Stomach (tissue), 19 donors: ENCODE measurements at places on chromosomes 7 and 10. TPM values are rescaled to one million over a fixed set of nuclear protein-coding genes. Genes with fewer than 3 reads are reported as not detected.

GRCh38 chr10:78029269-78030226 is at the start of gene POLR3A:
Gene POLR3A (minus strand): TSS chr10:78029515. CDS start chr10:78029407, 108 bp downstream.
- DNase-seq, result peak; percentile 99
- peak within 1 kb of the TSS; percentile 84 for H3K4me3 ChIP-seq
- peaks cover 18% of the 10 kb centered on the region for H3K36me3 ChIP-seq
- H3K27ac ChIP-seq, result peak within 1 kb of the TSS; percentile 87
- H3K4me1 ChIP-seq, result peaks cover 44% of the 10 kb centered on the region

- no peaks in the 10 kb centered on the region for H3K36me3 ChIP-seq
- no peak for DNase-seq
- no peak overlapping the region for H3K27ac ChIP-seq
- H3K4me3 ChIP-seq, result no peak overlapping the region
- H3K27me3 ChIP-seq, result no peaks in the 10 kb centered on the region
- H3K4me1 ChIP-seq, result no peaks in the 10 kb centered on the region
These were observed 131.7 kb downstream of the ZMYND11 start for GRCh38 chr10:266974-267425.

ICA1 gene
- total RNA-seq, result 95.6 TPM

MAGI2 gene
- total RNA-seq, result 11.1 TPM

MACC1 gene
- not detected for total RNA-seq

CLDN3 gene
- total RNA-seq, result 1.8 TPM

POMZP3 gene
- total RNA-seq, result 11.9 TPM

GRCh38 chr10:48254750-48255512 is 19.6 kb downstream of the FRMPD2 start:
- no peak overlapping the region for H3K27ac ChIP-seq
- DNase-seq, result no peak
- H3K4me1 ChIP-seq, result peaks cover 10% of the 10 kb centered on the region
- H3K36me3 ChIP-seq, result no peaks in the 10 kb centered on the region
- H3K4me3 ChIP-seq, result no peak overlapping the region

FKBP6 gene
- total RNA-seq, result not detected

ITGA8 gene
- 54.5 TPM for total RNA-seq

GRCh38 chr10:21100190-21100589 is 203.1 kb upstream of the NEBL start:
- H3K27ac ChIP-seq, result no peak overlapping the region
- peak; percentile 24 for DNase-seq
- H3K4me3 ChIP-seq, result no peak overlapping the region

- H3K27ac ChIP-seq, result peak overlapping the region; percentile 28
- no peak overlapping the region for H3K4me3 ChIP-seq
- no peaks in the 10 kb centered on the region for H3K27me3 ChIP-seq
- no peaks in the 10 kb centered on the region for H3K36me3 ChIP-seq
- no peaks in the 10 kb centered on the region for H3K4me1 ChIP-seq
These were observed 739.7 kb downstream of the PARD3 start for GRCh38 chr10:34075254-34075926.

DNA sequence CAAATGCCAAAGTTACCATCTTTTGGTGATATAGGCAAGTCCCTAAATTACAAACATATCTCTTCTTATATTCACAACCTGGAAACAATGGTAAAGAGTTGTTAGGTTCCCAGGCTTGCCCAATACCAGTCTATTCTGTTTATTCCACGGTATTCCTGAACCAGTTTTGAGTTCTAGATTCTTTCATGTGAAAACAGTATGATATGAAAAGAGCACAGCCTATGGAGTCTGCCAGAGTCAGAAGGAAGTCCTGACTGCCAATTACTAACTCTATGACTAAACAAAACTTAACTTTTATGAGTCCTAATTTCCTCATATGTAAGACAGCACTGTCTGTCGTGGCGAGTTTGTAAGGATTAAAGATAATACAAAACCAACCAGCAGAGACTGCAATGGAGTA is 5.6 kb downstream of the ABI1 start:
- no peak overlapping the region for H3K27ac ChIP-seq
- H3K36me3 ChIP-seq, result no peaks in the 10 kb centered on the region
- peaks cover 74% of the 10 kb centered on the region for H3K4me1 ChIP-seq
- H3K4me3 ChIP-seq, result no peak overlapping the region
- DNase-seq, result no peak

- H3K27me3 ChIP-seq, result no peaks in the 10 kb centered on the region
- peaks cover 11% of the 10 kb centered on the region for H3K4me1 ChIP-seq
- H3K4me3 ChIP-seq, result no peak overlapping the region
- no peak overlapping the region for H3K27ac ChIP-seq
- no peaks in the 10 kb centered on the region for H3K36me3 ChIP-seq
- DNase-seq, result no peak
These were observed 286.1 kb upstream of the KLF6 start for GRCh38 chr10:4070921-4071660.

DNA sequence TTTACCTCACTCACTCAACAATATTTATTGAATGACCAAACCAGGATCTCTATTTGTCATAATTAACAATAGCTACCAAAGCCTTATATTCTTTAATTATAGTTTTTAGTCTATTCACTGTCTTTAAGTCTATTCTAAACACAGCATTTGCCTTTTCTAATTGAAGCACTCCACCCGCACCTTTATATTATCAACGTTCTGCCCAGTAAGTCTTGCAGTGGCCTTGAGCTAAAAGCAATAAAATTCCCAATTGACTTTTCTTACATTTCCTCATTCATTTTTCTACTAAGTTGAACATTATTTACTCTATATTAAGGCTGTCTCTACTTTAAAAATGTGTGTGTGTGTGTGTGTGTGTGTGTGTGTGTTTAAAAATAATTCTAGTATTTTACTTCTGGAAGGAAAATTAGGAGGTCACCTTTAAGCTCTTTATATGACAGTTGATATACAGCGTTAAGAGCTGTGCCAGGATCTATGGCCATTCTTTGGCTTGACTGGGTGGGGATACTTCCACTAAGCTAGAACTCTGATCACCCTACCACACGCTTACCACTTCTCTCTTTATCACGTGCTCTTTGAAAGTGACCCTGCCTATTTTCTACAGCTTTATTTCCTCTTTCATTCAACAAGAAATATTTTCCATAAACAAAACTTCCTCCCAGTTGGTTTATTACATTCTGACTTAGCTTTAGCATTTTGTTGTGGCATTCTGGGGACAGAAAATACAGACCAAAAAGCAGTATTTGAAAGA is 8.8 kb downstream of the PAPSS2 start:
- peaks cover 6% of the 10 kb centered on the region for H3K36me3 ChIP-seq
- H3K27me3 ChIP-seq, result no peaks in the 10 kb centered on the region
- no peaks in the 10 kb centered on the region for H3K4me1 ChIP-seq

CCAR1 gene
- 143 TPM for total RNA-seq

PNLIPRP3 gene
- total RNA-seq, result 1.3 TPM

DNA sequence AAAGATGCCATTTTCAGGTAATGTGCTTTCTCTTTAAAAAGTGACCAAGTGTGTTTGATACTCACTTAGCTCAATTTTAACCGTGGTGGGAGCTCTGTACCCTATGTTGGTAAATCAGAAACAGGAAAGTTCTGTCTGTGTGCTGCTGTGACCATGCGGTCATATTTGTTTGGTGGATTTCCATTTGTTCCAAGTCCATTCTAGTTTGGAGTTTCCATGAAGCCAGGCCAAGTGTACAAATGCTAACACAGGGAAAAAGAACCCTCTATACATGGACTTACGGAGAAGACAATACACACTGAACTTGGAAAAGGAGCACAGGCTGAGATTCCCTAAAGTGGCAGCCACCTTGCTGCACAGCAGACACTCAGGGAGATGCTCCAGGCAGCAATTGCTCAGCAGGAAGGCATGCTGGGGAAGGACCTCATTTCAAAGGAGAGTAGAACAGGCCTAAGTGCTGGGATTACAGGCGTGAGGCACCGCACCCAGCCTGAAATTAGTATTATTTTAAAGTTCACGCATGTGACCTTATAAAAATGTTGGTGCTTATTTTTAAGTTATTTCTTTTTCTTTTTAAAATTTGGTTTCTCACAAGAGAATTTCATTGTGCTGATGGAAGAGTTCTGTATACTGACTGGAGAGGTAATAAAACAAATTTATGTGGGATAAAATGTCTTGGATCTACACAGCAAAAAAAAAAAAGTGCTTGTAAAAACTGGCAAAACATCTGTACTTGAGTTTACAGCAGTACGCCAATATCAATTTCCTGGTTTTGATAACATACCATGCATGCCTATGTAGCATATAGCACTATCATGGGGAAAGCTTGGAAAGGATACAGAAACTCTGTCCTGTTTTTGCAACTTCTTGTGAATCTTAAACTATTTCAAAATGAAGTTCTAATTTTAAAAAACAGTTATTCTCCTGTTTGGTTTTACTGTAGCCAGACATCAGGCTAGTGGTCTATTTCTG is 436.2 kb downstream of the KCNMA1 start:
- H3K27ac ChIP-seq, result no peak overlapping the region
- H3K4me3 ChIP-seq, result no peak overlapping the region
- H3K4me1 ChIP-seq, result peaks cover 17% of the 10 kb centered on the region
- no peaks in the 10 kb centered on the region for H3K36me3 ChIP-seq

DNA sequence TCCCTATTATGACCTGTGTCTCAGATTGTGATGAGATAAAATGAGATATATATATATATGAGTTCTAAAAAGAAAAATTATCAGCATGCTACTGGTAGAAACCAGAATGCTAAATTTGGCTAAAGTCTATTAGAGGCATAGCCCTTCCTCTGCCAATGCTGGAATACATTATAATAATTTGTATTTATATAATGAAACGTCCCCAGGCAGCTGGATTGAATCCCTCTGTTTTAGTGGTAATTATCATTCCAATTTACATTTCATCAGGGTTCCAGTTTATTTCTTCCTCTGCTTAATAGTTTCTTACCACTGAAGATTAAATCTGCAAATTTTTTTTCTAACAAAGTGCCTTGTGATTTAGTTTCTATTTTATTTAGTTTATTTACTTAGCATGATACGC is 71.8 kb upstream of the ABI1 start:
- H3K27ac ChIP-seq, result no peak overlapping the region
- peaks cover 9% of the 10 kb centered on the region for H3K27me3 ChIP-seq
- H3K4me3 ChIP-seq, result no peak overlapping the region
- DNase-seq, result no peak

DNA sequence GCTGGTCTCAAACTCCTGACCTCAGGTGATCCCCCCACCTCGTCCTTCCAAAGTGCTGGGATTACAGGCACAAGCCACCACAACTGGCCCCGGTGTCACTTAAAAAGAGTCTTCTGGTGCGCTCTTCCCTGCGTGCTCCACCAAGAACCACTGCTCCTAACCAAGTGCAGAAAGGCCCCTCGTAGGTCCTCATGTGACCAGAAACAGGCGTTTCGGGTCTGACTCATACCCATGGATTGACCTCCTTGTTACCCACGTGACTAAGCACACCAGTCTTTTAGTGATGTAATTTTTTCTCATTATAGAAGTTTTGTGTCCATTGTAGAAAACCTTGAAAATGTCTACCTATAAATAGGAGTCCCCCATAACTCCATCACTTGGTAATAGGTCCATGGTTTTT is 13.9 kb downstream of the FKBP6 start:
- no peaks in the 10 kb centered on the region for H3K36me3 ChIP-seq
- no peaks in the 10 kb centered on the region for H3K27me3 ChIP-seq
- H3K4me3 ChIP-seq, result no peak overlapping the region
- H3K4me1 ChIP-seq, result no peaks in the 10 kb centered on the region

NPSR1 gene
- total RNA-seq, result not detected

PPP1R9A gene
- 14.3 TPM for total RNA-seq

DNA sequence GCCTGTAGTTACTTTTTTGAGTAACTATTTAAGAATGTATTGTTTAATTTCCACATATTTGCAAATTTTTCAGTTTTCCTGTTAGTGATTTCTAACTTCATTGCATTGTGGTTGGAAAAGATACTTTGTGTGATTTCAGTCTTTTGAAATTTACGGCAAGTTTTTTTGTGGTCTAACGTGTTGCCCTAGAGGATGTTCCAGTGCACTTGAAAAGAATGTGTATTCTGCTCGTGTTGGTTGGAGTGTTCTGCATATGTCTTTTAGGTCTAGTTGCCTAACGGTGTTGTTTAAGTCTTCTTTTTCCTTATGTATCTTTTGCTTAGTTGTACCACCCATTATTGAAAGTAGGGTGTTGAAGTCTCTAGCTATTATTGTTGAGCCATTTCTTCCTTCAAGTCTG is 59.7 kb downstream of the LCOR start:
- DNase-seq, result no peak
- H3K27me3 ChIP-seq, result no peaks in the 10 kb centered on the region
- H3K4me3 ChIP-seq, result no peak overlapping the region
- H3K36me3 ChIP-seq, result no peaks in the 10 kb centered on the region
- H3K4me1 ChIP-seq, result peaks cover 37% of the 10 kb centered on the region
- H3K27ac ChIP-seq, result no peak overlapping the region

ARPC1B gene
- total RNA-seq, result 229 TPM

- H3K4me3 ChIP-seq, result no peak overlapping the region
- DNase-seq, result no peak
- H3K27ac ChIP-seq, result no peak overlapping the region
- H3K36me3 ChIP-seq, result no peaks in the 10 kb centered on the region
- no peaks in the 10 kb centered on the region for H3K27me3 ChIP-seq
These were observed 193.0 kb upstream of the SHH start for GRCh38 chr7:156005202-156005691.
